ENCODE measurements at places on chromosomes 16 and 17.

DNA sequence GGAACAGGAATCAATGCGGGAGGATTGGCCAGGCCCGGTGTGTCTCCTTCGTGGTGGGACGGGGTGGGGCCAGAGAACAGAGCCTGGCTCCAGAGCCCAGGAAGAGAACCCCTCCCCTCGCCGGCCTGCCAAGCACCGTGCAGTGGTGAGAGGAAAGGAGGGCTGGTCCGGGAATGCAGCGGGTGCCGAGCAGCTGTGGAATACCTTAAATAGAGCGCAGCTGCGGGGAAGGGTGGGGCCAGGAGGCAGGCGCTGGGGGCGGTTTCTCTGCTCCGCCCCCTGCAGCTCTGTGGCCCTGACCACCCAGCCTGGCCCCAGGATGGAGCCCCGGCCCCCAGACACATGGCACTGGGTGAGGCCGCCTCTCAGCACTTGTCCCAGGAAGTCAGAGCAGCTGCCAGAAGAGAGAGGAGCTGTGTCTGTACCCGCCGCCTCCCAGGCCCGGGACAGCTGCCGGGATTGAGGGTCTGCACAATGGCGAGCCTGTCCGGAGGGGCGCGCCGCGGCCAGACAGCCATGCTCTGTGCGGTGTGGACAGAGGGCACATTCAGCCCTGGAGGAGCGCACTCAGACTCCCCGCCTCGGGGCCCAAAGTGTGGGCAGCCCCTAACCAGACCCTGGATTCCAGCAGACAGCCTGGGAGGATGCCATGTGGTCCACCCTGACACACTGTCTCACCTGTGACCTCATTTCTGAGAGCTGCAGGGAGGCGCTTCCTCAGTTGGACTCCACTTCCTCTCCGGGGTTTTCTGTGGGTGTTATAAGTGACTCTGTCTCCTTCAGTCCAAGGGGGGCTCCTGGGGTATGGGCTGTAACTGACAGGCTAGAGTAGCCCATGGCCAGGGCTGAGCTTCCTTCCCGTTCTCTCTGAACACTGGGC lies 268.8 kb downstream of the SEC14L1 start:
- DNase-seq = peak; percentile 58

DNA sequence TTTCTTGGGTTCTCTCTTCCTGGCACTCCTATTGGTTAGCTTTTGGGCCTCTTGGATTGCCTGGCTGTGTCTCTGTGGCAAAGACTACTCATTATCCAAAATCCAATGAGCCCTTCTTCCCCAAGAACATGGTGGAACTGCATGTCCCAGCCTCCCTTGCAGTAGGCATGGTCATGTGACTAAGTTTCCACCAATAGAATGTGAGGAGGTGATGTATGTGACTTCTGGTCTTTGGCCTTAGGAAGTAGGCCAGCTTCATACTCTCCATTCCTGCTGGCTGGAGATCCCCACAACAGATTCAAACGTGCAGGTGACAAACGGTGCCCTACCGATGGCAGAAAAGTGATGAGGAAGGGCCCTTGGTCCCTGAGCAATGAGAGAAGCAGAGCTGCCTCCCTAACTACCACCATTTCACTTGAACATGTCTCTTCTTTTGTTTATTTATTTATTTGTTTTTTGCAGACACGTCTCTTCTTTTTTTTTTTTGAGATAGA lies 17.3 kb upstream of the SPN start:
- no peak for DNase-seq

- no peak for DNase-seq
Measured at GRCh38 chr16:66832661-66833305, 2.0 kb upstream of the NAE1 start.

GRCh38 chr17:74599023-74599399 lies 6.9 kb upstream of the CD300LD start:
- no peak for DNase-seq

GRCh38 chr17:77349976-77350830 lies 209.4 kb downstream of the SEC14L1 start:
- peak; percentile 59 for DNase-seq

DNA sequence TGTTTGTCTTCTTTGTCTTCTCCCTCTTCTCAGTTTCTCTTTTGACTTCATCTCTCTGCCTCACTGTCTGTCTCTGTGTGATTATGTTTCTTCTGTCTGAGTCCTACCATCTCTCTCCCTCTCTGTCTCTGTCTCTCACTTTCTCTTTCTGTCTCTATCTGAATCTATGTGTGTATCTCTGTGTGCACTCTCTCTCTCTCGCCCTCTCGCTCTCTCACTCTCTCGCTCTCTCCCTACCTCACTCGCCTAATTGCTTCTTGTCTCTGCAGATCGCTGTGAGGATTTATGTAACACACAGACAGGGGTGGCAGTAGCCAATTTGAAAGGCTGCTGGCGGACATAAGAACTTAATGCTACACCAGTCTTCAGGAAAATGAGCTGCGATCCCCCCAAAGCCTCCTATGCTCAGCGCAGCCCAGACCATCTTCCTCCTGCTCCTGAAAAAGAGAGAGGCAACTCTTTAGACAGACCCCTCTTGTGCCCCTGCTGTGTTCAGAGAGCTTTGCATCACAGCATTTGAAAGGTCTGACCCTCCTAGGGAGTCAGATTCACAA lies 140.9 kb downstream of the CCT6B start:
- DNase-seq = no peak

GRCh38 chr16:56732832-56733231 lies 2.9 kb downstream of the NUP93 start:
- no peak for DNase-seq

DNA sequence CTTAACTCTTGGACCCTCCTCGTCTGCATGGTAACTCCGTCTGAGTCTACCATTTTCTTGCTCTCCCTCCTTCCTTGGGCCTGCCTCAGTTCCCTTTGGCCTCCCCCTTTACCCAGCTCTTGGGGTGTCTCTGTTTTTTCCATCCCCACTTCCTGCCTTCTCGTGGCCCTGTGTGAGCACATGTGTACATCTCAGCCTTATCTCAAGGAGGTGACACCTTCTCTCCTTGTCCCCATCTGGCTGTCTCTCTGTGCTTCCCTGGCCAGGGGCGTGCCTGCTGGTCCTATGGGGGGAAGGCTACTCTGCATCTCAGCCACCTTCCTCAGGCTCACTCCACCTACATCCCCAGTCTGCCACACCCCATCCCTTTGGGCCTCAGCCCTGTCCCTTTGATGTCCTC lies 6.6 kb downstream of the CTF1 start:
- no peak for DNase-seq

- DNase-seq = no peak
Measured at GRCh38 chr16:23064639-23065038, 84.6 kb downstream of the USP31 start.

DNA sequence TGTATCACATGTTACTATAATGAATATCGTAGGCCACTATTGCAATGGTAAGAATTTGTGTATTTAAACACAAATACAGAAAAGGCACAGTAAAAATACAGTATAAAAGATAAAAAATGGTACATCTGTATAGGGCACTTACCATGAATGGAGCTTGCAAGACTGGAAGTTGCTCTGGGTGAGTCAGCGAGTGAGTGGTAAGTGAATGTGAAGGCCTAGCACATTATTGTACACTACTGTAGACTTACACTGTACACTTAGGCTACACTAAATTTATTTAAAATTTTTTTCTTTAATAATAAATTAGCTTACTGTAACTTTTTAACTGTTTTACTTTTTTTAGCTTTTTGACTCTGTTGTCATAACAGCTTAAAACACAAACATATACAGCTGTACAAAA lies 42.5 kb downstream of the AKAP10 start:
- no peak for DNase-seq

- peak; percentile 65 for DNase-seq
Measured at GRCh38 chr17:489758-490329, 137.2 kb upstream of the RPH3AL start.

DNA sequence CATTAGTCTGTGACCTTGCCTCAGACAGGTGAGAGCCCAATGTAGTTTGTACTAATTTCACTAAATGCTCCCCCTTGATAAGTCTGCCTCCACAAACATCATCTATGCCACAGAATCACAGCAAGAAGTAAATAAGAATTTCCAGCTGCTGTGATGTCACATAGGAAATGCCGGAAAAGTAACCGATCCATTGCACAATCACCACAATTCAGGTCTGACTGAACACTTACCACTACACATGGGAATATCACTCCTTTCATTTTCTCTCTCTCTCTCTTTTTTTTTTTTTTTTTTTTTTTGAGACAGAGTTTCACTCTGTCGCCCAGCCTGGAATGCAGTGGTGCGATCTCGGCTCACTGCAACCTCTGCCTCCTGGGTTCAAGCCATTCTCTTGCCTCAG lies 79.0 kb upstream of the CDH11 start:
- DNase-seq = peak; percentile 59

DNA sequence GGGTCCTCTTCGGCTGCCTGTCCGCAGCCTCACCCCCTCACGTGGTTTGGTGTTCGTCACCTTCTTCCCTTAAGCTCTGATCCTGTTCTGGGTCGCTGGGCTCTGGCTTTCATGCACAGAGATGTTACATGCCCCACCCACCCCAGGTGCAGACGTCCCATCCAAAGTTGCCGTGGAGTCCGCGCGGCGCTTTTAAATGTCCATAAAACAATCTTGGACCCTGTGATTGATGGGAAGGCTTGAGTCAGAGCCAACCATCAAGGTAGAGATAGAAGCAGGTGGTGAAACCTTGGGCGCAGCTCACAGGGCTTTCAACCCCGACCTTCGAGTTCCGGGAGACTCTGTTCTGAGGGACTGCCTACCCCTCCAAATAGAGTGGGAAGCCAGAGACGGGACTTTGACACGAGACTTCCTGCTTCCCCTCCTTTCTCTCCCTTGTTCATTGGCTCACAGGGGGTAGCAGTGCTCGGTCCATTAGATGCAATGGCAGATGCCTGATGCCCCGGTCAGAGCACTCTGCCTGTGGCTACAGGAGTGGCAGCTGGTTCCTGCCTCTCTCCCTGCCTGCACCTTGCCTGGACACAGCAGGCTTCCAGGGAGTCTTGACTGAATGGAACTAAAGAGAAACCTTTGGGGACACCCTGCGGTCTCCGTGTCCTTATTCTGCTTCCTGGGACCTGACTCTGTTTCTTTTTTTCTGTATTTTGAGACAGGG lies 4.0 kb downstream of the ENGASE start:
- DNase-seq = no peak

GRCh38 chr16:49283376-49284049 lies 1.9 kb upstream of the CBLN1 start:
- no peak for DNase-seq

DNA sequence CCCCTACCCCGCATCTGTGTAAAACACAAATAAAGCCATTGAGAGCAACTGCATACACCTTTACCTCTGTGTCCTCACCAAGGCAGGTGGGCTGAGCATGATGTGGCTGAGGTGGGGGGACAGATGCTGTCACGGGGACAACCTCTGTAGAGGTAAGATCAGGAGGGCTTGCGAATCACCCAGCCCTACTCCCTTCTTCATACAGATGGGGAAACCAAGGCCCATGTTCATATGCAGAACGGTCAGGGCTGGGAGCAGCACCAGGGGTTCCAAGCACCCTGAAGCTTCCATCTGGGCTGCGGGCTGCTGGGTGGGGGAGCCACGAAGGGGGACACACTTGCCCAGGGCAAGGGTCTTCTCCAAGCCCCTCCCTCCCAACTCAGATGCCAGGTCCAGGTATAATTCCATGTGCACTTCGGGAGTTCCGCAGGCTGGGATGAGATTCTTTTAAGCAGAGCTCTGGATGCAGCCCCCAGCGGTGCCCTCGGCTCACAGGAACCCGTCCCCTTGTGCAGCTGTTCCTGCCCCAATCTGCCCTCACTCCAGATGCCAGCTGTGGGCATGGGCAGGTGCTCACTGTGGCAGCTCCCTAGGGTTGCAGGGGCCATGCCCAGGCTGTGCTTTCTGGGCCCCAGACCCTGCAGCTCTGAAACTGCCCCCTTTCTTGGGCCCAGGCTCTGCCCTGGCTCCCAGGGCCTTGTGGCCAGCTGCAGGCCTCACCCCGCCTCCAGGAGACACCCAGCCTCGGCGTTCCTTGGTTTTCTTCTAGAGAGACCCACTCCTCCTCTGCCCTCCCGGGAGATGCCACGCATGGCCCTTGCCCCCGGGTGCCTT lies 9.6 kb downstream of the CTRB1 start:
- no peak for DNase-seq

DNA sequence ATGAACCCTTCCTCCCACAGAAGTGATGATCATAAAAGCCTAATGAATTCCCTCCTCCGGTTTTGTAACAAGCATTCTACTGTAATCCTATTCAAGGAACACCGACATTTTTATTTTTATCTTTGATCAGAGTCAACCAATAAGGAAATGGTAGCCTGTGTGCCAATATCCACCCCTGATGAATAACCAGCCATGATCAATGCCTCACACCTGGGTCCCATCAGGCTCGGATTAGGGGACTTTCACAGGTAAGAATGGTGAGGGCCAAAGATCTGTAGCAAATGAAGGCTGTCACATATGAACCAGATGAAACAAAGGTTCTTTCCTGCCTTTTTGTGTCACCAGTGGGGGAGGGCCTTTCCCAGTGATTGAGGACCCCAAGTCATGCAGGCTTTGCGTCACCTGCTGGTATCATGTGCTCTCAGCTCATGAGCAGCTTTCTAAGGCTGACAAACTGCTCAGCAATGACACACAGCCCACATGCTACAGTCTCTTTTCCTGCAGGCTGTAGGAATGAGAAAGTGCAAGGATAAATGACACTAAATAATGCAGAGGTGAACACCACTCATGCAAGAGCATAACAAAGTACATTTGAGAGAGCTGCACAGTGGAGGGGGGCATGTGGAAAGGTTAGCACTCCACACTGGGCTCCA lies 34.9 kb downstream of the TOM1L2 start:
- DNase-seq = no peak

GRCh38 chr17:78716814-78717393 lies 65.2 kb downstream of the CYTH1 start:
- peak; percentile 78 for DNase-seq

- DNase-seq = no peak
Measured at GRCh38 chr16:80449392-80449791, 91.4 kb upstream of the DYNLRB2 start.

DNA sequence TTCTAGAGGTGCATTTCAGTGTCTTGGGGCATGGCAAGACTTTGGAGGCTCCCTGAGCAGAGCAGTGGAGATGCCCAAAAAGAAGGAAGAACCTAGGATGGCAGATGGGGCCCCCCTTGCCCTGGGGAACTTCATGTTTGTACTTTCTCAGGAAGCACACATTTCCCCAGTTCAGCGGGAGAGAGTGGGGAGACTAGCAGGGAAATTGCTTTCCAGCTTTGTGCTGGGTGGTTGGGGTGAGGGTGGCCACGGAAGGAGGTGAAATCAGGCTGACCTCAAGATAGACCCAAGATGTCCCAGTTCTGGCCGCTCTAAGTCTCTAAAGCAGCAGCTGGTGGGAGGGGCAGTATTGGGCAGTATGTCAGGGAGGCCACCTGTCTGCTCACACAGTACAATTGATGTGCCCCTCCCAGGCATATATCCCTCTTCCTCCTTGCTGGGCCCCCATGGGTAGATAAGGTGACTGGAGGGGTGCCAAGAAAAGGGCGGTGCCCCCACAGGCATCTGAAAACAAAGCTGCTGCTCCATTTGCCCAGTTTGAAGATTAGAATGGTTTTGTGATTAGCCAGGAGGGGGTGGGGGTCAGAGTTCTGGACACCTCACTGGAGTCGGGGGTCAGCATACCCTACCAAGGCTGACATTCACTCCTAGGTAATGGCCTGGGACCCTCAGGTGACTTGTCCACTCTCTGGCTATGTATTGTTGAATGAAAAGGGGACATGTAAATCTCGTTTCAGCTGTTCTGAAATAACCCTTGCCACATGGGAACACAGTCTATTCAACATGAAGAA lies 17.1 kb upstream of the NAGLU start:
- DNase-seq = no peak

GRCh38 chr17:33527290-33527689 lies 234.2 kb upstream of the ASIC2 start:
- DNase-seq = no peak
